BJ (cell line): ENCODE measurements at places on chromosomes 6 and 20. TPM values are rescaled to one million over a fixed set of nuclear protein-coding genes. Genes with fewer than 3 reads are reported as not detected.

DNA sequence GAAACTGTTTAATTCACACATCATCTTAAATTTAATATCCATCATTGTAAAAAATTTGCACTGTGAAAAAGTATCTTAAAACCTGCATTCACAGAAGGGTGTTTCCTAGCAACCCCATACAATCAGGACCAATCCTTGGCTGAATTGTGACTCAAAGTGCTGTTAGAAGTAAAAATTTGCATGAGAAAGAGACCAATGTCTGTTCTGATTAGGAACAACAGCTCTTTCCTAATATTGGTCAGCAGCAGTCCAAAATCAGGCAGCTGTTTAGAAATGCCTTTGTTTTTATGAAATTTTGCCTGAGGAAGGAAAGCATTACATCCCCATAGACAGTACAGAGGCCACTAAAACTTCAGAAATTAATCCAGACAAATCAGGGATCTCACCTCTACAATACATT, 987.0 kb downstream of the HACE1 start:
- no peak for DNase-seq

The NUS1 gene
- polyA plus RNA-seq, result 6.3 and 13.3 TPM in 2 replicates

DNA sequence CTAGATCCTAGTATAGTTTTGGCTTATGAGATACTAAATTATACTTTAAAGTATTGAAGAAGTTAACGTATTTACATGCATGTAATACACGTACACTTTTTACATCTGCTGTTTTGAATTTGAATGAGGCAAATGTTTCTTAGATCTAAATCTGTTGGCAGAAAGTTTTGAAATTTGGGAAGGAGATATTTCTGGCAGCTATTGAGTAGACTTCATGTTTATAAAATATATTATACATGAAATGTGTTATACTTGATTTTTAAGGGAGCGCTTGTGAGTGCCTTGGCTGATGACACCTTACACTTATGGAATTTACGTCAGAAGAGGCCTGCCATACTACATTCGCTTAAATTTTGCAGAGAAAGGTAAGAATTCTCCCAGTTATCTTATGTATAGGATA, 34.7 kb downstream of the STXBP5 start:
- no peak for DNase-seq

DNA sequence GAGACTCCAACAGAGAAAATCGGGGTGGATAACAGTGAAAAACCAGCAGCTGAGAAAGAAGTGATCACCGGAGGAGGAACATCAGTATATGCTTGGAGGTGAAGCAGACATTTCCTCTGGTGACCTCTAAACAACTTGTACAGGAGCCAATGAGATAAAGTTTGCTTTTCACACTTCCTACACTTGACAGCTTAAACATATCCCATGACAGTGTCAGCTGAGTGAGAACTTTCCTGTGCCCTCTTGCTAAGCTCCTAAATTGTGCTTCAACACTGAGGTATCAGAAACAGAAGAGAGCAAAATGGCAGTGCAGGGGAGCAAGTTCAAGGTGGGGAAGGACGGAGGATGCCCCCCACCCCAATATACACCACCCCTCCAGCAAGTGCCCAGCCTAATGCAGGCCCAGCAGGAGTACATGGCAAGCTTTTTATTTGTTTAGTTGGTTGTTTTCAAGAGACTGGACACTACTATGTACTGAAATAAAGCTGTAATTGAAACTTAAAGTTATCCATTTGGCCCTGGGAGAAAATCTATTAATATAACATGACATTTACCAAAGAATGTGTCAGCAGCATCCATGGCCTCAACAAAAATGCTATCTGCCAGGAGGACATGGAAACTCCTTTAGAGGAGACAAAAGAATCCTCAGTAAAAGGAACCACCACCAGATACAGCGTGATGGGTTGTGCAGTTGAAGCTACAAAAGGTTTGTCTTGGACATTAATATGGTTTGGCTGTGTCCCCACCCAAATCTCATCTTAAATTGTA, 540.2 kb downstream of the PRKN start:
- no peak for DNase-seq

DNA sequence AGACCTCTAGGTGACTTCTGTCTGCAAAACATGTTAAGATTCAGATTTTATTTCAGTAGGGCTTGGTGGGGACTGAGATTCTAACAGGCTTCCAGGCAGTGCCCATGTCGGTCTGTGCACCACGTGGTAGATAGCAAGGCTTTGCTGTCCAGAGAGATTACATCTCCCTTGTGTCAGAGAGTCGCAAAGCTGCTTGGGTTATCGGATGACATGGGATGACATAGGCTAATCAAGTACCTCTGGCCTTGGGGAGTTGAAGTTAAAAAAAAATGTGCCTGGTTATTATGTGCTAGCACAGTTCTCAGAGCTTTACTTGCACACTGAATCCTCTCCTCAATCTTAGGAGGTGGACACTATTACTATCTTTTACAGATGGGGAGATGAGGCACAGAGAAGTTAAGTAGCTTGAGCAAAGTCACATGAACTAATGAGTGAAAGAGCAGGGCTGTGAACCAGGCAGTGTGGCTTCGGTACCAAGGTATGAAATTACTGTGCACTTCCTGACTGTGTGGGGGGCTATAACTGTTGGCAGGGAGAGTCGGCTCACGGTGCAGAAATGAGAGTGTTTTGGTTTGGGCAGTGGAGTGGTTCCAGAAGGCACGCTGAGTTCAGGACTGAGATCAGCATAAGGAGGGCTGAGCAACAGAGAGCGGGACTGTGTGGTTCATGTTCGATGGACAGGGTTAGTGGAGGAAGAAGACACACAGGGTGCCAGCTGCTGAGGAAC, 41.1 kb downstream of the FARS2 start:
- no peak for DNase-seq
